ENCODE measurements at places on chromosomes 12 and 14.

- DNase-seq: no peak
These were observed 660.9 kb downstream of the C12orf50 start for GRCh38 chr12:87368259-87368658.

DNA sequence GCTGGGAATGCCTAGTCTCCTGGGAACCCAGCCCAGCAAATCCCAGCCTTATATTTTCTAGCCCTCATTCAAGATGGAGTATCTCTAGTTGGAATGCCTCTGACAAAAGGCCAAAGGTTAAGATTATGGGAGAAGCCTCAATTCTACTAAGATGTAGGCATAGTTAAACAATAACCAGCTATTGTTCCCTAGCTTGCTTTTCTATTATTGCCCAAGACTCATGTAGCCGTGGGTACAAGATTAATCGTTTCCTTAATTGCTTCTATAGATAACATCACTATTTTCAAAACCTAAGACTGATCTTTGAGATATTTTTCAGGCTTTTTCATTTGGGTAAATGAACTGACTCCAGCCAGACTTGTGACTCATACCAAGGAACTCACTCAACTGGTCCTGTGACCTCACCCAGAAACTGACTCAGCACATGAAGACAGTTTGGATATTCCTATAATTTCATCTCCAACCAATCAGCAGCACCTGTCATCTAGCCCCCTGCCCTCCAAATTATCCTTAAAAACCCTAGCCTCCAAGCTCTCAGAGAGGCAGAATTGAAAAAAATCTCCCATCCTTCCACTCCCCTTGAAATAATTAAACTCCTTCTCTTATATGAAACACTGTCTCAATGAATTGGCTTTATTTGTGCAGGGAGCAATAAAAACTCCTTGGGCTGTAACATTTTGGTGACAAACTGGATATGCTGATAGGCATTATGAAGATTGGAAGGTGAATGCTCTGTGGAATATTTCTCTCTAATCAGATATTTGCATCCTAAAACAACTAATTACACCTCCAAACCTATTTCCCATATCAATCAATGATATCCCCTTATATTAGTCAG lies 589.0 kb downstream of the C12orf50 start:
- no peak for DNase-seq

GRCh38 chr12:93734784-93735183 lies 57.6 kb downstream of the CRADD start:
- DNase-seq: no peak

GRCh38 chr14:44898551-44898950 lies 63.2 kb downstream of the KLHL28 start:
- DNase-seq: no peak

DNA sequence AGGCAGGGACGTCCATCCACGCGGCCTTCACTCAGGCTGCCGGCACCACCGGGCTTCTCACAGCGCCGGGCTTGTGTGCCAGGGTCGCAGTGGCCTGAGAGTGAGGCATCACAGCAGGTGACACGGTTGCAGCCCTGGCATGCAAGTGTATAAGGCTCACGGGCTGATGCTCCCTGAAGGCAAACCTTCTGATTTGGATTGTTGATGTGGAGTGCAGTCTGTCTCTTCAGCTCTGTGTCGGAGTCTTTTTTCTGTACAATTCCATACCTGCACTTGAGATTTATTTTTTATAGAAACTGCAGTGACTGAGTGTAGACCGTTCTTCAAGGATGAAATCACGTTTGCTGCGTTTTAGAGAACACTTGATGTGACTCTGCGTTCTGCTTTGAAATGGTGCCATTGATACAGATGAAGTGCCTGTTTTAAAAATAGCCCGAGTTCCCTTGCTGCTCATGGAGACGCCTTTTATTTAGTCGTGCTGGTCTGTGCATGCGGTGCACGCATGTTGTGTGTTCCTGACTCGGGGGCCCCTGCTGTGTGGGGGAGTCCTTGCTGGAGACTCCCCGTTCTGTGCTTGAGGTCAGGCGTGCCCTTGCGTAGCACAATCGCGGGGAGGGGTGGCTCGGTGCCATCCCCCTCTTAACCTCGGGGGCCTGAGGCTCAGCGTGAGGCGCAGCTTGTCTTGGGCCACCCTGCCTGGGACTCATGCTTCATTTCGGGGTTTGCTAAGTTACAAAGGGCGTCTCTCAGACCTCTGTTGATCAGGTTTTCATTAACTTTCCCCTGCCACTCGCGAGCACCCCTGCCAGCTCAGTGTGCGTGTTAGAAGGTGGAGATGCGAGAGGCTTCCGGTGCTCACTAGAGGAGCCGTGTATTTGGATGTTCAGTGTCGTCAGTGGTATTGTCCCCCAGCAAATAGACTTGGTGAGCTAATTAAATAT lies 21.6 kb upstream of the AMN start:
- DNase-seq: no peak

Data from muscle of arm (tissue), 14 donors.